ENCODE measurements at places on chromosomes 3 and 15.

DNA sequence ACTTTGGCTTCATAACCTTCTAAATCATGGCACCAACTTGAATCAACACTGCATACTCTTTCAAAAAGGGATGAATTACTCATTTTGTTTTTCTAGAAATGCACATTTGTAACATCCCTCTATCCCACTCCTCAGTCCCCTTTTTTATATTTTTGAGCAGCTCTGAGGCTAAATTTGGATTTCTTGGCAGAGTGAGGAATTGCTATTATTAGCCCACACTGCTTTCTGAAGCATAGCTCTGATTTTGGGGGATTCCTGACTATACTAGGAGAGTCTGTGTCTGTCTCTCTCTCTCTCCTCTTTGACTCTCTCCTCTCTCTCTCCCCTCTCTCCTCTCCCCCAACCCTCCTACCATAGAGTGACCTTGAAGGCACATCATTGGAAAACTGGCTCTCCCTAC lies 76.6 kb downstream of the RBPMS2 start:
- DNase-seq = no peak

DNA sequence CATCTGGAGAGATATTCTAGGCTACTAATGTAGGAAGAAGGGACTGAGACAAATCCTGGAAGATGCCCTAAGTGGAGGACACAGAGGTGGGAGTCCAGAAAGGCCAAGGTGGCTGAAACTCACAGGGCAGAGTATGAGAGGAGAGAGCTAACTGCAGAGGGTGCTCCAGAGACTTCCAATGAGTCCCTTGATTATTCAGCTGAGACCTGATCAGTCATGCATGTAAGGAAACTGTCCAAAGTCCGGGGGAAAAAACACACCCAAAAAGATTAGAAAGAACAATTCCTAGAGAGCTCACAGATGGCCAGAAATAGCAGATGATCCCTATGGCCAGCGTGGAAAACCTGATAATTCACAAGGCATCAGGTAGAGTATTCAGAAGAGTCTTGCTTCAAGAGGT lies 18.7 kb upstream of the FOXP1 start:
- no peak for DNase-seq

DNA sequence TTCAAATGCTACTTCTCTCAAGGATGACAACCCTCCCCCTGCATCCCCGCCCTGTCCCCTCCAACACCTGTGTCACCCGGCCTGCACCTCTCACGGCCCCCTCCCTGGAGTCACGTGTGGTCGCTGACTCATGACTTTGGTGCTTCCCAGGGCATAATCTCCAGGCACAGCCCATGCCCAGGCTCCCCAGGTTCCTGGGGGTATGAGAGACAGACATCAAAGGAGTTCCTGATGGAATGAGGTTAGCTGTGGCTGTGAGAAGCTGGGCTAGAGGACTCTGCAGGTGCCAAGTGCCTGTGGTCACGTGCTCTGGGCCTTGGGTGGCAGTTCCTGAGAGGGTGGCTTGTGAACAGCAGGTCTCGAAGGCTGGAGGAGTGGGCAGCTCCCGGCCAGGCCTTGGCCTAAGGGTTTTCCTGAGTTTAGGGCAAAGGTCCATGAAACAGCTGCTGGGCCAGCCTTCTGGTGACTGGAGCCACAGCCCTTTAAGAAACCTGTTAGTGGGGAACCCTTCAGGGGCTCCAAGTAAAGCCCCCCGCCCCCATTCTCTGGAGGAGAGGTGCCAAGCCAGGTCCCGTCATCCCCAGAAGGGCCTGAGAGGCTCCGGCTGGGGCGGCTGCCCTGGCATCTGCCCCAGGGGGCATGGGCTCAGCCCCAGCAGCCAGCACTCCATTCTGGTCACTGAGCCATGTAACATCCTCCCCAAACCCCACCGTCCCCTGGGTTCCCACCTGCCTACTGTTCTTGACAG lies 230.0 kb downstream of the XXYLT1 start:
- no peak for DNase-seq

DNA sequence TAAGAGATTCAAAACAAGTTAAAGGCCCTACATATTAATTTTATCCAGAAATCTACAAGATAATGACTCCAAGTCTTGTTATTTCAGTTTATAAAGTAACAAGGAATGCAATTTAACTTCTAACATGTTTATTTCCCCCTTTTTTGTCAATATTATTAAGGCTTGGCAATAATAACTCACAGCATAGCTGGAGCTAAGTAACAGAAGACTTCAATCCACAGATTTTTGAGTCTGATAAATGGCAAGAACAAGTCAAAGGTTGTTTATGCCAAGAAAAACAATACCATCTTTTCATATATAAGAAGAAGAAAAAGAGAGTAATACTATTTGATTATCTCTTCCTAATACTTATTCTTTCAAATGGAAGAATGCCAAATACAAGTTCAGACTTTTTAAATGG lies 631.0 kb upstream of the CCDC54 start:
- peak; percentile 32 for DNase-seq

GRCh38 chr3:9021271-9022009 lies 58.2 kb upstream of the RAD18 start:
- no peak for DNase-seq

GRCh38 chr3:159252772-159253384 lies 451.0 kb downstream of the MFSD1 start:
- DNase-seq = peak; percentile 4

- DNase-seq = no peak
These were observed 14.1 kb downstream of the PIK3R4 start for GRCh38 chr3:130732501-130732900.

- DNase-seq = peak; percentile 21
These were observed 77.1 kb downstream of the PEAK1 start for GRCh38 chr15:77342807-77343206.

- no peak for DNase-seq
These were observed 14.1 kb downstream of the FXR1 start for GRCh38 chr3:180926526-180926925.

GRCh38 chr15:37574985-37575384 lies 359.5 kb upstream of the TMCO5A start:
- no peak for DNase-seq

DNA sequence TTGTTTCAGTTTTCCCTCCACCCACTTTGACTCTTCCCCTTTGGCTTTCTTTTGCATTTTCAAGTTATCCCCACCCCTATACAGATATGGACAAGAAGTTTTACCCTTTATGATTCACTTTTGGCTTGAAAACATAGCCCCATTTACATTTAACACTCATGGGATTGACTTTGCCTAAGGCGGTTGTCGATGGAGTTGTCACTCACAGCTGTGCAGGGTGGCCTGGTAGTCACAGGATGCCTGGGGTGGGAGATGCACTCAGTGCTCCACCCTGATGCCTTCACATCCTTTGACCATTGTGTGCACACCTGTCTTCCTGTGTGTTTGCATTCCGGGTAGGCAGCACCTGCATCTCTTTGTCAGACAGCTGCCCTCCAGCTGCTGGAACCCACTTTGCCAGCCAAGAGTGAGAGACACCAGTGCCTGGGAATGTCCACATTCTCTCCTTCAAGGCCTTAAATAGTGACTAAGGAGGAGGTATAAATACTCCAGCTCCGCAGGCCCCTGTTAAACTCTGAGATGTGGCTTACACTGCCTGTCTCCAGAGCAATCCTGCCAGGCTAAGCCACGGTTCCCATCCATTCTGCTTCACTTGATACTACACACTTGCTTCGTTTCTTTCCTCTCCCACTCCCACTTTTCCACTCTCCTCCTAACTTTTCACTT lies 191.5 kb upstream of the SLC24A5 start:
- DNase-seq = no peak

GRCh38 chr3:168807448-168807847 lies 711.7 kb upstream of the GOLIM4 start:
- DNase-seq = no peak

GRCh38 chr15:47720555-47720954 lies 3.2 kb downstream of the SEMA6D start:
- DNase-seq = no peak

DNA sequence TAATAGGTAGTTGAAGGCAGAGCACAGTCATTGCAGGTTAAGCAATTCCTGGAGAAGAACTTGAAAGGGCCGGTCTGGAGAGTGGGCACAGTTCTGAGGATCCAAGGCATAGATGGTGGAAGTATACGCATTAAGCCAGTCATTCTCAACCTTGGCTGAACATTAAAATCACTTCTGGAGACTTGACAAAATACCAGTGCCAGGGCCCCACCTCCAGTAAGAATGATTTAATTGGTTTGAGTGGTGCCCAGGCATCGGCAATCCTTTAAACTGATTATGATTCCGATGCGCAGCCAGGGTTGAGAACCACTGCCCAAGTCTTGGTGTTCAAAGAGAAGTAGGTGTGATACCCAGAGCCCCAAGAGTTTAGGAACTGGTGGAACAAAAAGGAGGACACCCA lies 6.9 kb upstream of the HOMER2 start:
- no peak for DNase-seq

GRCh38 chr15:43826508-43827341 lies at the start of gene WDR76:
Gene WDR76, plus strand, starts transcription at chr15:43827002. Its CDS starts 31 bp downstream, at chr15:43827033.
- peak; percentile 81 for DNase-seq

GRCh38 chr15:93649691-93650235 lies 560.8 kb upstream of the RGMA start:
- DNase-seq = no peak

- peak; percentile 35 for DNase-seq
These were observed 27.1 kb downstream of the CGGBP1 start for GRCh38 chr3:88031642-88032077.

- DNase-seq = no peak
These were observed 1.1 kb downstream of the RAF1 start for GRCh38 chr3:12662593-12663400.

DNA sequence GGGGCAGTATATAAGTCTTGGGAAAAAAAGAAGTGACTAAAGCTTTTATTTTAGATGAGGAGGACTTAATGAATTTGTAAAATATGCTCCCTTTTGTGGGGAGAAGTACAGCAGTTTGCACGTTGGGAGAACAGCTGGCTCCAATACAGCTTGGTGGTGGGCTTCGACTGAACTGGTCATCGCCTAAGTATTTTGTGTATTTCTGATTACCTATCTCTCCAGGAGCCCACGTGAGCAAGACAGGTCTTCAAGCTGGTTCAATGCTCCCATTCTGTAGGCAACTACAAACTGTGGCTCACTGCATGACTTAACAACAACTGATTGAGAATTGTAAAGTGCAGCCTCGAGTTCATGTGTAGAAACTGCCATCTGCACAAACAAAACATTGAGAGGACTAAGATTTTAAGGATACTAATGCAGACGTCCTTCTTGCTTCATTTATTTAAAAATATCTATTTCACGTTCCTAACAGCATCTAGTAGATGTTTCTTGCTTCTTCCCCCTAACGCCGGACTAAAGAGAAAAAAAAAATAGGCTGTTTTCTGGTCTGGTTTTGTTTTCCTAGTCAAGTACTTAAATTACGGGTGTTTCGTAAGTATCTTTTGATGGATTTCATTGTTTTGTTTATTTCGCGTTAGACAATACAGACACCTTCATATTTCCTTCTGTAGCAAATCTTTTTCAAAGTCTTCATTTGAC lies 1.4 kb upstream of the GREM1 start:
- DNase-seq = no peak

DNA sequence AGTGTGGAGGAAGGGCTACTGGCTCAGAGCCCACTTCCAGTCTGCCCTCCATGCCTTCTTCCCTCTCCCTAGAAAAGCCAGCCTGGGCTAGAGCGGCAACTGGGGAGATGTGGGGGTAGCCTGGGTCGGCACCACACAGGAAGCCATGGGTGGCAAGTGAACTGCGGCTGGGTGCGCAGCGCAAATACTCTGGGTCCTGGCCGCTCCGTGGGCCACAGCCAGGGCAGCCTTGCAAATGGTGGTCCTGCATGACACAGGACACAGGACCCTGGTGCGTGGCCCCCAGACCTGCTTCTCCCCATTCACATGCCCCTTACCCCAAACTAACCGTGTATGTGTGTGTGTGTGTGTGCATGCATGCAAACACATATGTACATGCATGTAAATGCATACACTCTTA lies 25.7 kb downstream of the PRKCD start:
- DNase-seq = no peak

- DNase-seq = no peak
These were observed 48.7 kb downstream of the CHSY1 start for GRCh38 chr15:101203029-101203573.

DNA sequence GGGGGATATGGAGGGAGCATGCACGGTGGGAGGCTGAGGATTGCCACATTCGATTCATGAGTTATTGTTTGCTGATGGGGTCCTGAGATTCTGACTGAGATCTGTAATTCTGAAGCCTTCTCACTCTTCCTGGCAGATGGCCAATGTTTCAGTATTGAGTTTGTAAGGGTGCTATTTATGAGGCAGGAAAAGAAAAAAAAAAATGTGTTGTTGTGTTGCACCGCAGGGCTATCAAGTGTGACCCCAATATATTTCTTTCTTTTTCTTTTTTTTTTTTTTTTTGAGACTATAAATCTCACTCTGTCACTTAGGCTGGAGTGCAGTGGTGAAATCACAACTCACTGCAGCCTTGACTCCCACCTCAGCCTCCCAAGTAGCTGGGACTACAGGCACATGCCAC lies 3.2 kb upstream of the SENP2 start:
- DNase-seq = no peak

- DNase-seq = no peak
These were observed 102.6 kb downstream of the ITPR1 start for GRCh38 chr3:4595710-4596113.

DNA sequence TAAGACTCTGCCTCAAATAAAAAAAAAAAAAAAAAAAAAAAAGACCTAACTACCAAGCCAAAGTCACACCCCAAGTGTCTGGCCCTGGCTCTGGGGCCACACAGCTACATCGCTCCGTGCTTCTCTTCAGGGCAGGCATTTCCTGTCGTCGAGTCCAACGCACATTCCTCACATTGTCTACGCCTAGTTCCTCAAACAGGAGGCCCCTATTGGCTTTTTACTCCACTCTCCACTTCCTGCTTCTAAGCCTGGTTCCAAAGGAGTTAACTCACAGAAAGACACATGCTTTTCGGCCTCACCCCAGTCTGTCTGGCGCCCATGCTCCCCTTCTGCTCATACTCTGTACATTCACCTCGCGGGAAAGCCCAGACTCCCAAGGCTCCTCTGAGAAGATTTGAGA lies 28.8 kb downstream of the KNG1 start:
- peak; percentile 42 for DNase-seq

GRCh38 chr3:59425942-59426341 lies 376.1 kb upstream of the CFAP20DC start:
- DNase-seq = no peak

DNA sequence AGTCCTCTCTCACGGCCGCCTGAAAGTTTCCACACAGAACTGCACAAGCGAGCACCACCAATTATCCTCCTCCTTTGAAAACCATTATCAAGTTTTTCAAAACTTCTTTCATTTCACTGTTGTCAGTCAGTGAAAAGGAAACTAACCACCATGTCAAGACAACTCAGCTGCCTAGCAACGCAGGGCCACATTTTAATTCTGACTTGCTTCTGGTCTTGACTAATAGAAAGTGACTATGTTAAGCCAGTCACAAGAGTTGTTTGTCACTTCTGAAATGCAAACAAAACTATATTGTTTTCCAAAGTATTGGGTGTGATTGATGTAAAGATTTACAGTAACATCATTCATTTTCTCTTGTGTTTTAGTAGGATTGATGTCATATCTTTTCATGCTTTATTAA lies 612.8 kb upstream of the AGTR1 start:
- DNase-seq = no peak

Measured in dermis microvascular lymphatic vessel endothelial cell (primary cell).